ENCODE measurements at places on chromosomes 3 and 15. TPM values are rescaled to one million over a fixed set of nuclear protein-coding genes. Genes with fewer than 3 reads are reported as not detected.

DNA sequence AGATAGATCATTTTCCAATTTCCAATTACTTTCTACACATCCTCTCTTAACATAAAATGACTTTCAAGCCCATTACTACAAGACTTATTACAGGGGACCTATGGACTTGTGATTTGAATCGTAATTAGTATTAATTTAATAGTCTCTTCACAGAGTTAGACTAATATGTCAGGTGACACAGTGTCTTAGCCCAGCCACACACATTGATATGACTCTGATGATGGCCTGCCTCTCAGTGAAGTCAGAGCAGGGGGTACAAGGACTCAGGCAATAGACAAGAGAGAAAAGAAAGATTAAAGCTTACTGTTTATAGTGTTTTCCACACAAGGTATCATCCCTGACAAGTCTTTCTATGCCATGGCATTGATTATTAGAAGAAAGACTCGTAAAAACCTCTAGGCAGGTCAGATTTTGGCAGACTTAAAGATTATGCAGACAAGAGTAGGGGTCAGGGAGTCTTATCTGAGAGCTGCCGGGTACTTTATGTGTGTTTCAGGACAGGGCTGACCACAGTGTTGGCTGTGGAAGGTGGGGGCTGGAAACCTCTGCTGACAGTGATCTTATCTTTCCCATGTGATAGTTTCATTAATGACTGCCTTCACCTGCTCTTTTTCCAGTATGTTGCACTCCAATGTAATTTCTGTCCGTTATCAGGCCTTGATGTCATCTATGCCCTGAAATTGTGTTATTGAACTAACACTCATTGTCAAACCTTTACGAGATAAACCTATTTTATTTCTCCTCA is 50.1 kb downstream of the B3GALNT1 start:
- no peak for DNase-seq

Gene CNBP
- total RNA-seq, result 571 TPM

DNA sequence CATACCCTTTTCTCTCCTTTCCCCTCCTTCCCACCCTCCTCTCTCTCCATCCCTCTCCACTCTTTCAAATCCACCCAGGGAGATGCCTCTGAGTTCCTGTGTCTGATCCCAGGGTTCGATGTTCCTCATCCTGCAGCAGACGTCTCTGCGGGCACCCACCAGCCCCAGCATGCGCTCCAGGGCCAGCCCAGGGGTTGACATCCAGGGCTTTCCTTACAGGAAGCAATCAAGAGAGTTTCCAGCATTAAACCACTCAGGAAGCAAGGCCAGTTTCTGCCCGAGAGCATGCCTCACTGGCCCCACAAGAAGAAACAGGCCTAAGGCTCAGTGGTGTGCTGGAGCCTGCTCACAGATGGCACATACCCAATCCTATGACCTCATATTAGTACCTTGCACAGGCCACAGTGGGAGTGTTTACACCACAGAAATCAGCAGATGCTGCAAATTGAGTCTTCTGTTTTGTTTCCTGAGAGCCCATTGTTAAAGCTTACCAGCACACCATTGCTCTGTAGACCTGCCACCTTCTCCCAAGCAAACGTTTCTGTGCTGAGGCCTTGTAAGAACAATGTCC is 13.2 kb downstream of the SLC6A1 start:
- no peak for DNase-seq

Gene PRR20G
- not detected for total RNA-seq
